ENCODE measurements at places on chromosomes 4 and X.

DNA sequence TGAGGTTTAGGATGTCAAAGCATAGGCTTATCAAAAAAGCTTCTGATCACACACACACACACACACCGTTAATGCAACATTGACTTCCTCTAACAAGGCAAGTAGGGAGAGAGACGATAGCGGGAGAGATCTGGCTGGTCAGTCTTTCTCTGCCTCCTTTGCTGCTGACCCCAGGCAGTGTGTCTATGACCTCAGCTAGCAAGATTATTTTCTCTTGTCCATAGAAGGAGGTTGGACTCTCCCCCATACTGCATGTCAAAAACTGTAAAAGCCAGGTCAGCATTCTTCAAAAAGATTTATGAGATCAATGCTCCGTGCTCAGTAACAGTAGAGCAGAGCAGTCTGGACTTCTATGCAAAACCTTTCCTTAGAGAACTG lies 63.5 kb upstream of the PGM2 start:
- no peak for DNase-seq

- no peak for DNase-seq
Observed at GRCh38 chr4:89509708-89510281, 202.2 kb upstream of the GPRIN3 start.

DNA sequence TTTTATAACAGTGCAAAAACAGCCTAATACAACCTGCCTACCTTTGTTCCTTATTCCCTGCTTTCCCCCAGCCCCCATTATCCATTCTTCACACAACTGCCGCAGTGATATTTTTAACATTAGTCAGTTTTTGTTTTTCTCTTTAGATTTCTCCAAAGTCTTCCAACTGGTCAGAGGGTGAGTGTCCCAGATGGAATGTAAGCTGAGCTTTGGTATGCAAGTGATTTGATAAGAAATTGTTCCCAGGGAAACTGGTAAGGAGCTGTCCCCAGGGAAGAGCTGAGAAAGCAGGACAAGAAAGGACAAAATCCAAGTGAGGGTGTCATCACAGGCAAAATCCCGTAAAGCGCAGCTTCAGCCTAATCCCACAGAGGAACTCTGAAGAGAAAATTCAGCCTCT lies 475.5 kb upstream of the ADGRL3 start:
- DNase-seq = no peak

GRCh38 chr4:24988776-24989175 lies 42.0 kb downstream of the LGI2 start:
- no peak for DNase-seq

DNA sequence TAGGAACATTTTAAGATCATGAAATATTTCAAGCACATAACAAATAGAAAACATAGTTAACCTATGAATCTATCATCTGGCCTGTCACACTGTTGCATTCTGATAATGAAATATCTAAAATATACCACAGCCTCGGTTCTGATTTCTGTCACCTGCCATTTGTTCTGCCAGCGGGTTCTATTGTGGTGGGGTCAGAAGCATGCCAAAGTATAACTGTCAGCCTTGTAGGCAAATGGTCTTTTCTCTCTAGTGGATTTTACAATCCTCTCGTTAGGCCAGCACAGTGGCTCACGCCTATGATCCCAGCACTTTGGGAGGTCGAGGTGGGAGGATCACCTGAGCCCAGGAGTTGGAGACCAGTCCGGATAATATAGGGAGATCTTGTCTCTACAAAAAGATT lies 47.9 kb downstream of the HTRA3 start:
- no peak for DNase-seq

DNA sequence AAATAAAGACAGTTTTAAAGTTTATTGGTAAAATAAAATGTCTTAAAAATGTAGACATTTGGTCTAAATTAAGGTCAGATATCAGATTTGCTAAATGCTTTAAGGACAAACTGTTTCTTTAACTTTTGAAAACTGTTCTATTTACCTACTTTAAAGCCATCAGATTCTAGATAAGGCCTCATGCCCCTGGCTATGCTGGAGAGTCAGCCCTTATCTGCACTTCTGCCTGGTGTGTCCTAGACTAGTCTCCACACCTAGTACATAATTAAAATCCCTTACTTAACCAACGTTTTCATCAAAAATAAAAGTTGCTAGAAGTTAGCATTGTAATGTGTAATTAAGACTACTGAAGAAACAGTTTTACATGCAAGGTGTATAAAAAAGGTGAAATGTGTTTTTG lies 25.6 kb downstream of the HSD17B11 start:
- DNase-seq = no peak
